ENCODE measurements at places on chromosomes 1 and 21. TPM values are rescaled to one million over a fixed set of nuclear protein-coding genes. Genes with fewer than 3 reads are reported as not detected.
A peak's percentile ranks its signal among the peaks of the same experiment; 100 is the strongest.

- H3K4me1 ChIP-seq, result no peaks in the 10 kb centered on the region
- no peak overlapping the region for H3K4me3 ChIP-seq
- no peak overlapping the region for H3K27ac ChIP-seq
- no peak for DNase-seq
- no peaks in the 10 kb centered on the region for H3K27me3 ChIP-seq
These were observed 68.5 kb downstream of the BACE2 start for GRCh38 chr21:41236352-41236973.

GRCh38 chr1:221667504-221667903 lies 74.4 kb downstream of the DUSP10 start:
- no peak overlapping the region for H3K4me3 ChIP-seq
- no peaks in the 10 kb centered on the region for H3K36me3 ChIP-seq
- no peaks in the 10 kb centered on the region for H3K4me1 ChIP-seq
- DNase-seq, result no peak

DNA sequence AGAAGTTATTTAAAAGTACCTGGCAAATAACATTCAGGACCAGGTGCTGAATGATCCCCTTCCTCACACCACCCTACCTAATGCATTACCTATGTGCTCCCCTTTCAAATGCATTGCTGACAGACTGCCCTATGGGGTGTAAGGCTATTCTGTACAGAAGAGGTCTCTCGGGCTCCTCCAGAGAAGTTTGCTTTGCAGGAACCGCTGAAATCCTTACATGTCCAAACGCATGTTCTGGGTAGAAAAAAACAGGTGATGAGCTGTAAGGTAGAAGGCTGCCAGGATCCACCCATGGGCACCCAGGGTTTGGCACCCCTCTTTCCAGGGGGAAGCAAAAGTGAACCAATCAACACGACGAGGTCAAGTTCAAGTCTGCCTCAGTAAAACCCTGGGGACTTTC lies 58.3 kb upstream of the TARBP1 start:
- H3K36me3 ChIP-seq, result no peaks in the 10 kb centered on the region
- no peak overlapping the region for H3K4me3 ChIP-seq
- DNase-seq, result no peak

DNA sequence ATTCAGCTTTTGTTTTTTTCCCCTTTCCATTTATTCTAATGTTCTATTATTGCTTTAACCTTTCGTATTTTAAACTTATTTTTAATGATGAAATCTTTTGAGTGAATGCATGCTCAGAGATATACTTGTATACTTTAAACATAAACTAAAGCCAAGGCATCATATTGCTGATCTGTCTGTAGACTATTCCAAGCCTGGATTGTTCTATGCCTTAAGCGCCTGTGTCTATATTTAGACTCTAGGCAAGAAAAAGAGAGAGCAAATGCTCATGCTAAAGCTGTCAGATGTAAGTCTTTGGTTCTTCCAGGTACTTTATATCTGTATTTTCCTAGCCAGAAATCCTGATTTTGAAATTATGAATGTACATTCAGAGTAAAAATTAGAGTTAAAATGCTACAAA lies 14.4 kb downstream of the SH3GLB1 start:
- H3K4me1 ChIP-seq, result peaks cover 83% of the 10 kb centered on the region
- H3K27ac ChIP-seq, result peak overlapping the region; percentile 99
- no peaks in the 10 kb centered on the region for H3K27me3 ChIP-seq
- H3K36me3 ChIP-seq, result no peaks in the 10 kb centered on the region
- H3K4me3 ChIP-seq, result peak overlapping the region; percentile 41
- no peak for DNase-seq

GRCh38 chr1:94094469-94095111 lies 26.4 kb downstream of the ABCA4 start:
- H3K27me3 ChIP-seq, result no peaks in the 10 kb centered on the region
- peak; percentile 80 for DNase-seq
- peak overlapping the region; percentile 68 for H3K27ac ChIP-seq
- no peaks in the 10 kb centered on the region for H3K36me3 ChIP-seq
- peak overlapping the region; percentile 19 for H3K4me3 ChIP-seq

DNA sequence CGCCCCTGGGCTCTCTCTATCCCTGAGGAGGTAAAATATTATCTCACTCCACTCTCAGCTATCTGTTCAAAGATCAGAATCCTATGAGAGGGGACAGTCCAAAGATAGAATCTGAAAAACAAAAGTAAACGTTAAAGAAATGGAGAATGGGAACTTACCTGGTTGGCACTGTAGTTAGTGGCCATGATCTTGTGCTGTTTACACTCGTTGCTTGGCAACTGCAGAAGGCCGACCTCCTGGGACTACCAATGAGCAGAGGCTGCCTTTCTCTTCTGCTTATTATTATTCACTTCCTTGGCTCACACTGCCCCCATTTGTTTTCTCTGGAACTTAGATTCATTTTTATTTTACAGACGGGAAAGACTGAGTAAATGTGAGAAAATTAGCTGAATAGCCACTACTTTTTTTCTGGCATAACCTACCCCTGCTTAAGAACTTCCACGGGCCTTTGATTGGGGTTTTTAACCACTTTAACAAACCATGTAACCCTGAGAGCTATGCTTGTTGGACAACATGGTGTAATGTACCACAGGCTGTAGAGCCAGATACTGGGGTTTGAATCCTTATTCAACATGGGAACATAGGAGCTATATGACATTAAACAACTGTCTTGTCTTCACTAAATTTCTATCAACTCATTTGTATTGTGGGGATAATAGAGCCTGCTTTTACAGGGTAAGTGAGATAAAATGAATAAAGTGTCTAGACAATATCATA lies at the start of gene CFAP126:
TSS of gene CFAP126 (minus strand) at position 193 of the 717 bp plus-strand sequence. CDS start at position 185, 8 bp downstream.
- no peaks in the 10 kb centered on the region for H3K36me3 ChIP-seq
- no peaks in the 10 kb centered on the region for H3K4me1 ChIP-seq
- H3K27ac ChIP-seq, result no peak within 1 kb of the TSS
- no peaks in the 10 kb centered on the region for H3K27me3 ChIP-seq
- peak; percentile 34 for DNase-seq

DNA sequence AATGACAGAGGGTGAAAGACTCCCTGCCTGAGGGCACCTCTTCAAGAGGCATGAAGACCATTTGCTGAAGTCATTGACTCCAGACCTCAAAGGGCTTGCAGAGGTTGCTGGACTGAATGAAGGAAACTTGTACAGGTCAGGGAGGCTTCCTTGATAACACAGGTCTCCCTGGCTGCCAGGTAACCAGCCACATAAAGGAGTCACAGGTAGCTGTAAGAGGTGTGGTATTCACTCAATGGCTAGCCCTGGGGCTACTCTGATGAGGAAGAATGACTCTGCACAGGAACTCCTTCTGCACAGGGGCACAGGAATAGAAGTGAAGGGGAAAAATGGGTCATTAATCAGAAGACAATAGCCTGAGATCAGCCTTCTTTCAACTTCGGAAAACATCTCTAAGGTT lies 187.5 kb downstream of the LMX1A start:
- H3K27me3 ChIP-seq, result no peaks in the 10 kb centered on the region
- H3K27ac ChIP-seq, result no peak overlapping the region
- no peaks in the 10 kb centered on the region for H3K36me3 ChIP-seq
- H3K4me1 ChIP-seq, result no peaks in the 10 kb centered on the region
- no peak for DNase-seq
- no peak overlapping the region for H3K4me3 ChIP-seq

- no peak overlapping the region for H3K4me3 ChIP-seq
- no peaks in the 10 kb centered on the region for H3K27me3 ChIP-seq
- peak; percentile 58 for DNase-seq
- H3K4me1 ChIP-seq, result no peaks in the 10 kb centered on the region
These were observed 68.0 kb downstream of the LMX1A start for GRCh38 chr1:165288350-165289120.

DNA sequence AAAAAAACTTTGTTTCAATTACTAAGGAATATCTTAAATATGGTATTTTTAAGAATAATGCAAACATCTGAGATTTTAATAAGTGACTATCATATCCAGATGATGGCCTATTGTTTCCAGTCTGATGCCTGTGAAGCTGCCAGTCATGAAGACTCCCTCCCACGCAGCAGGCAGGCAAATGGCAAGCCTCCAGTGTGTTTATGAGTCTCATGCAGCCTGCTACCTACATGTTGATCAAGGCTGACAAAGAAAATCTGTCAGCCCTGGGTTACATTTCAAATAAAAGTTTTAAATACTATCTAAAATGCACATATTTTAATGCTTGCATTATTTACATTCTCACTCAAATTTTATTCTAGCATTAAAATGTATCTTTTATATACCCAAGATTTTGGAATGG lies 137.6 kb upstream of the RNPC3 start:
- DNase-seq, result no peak
- H3K4me3 ChIP-seq, result no peak overlapping the region
- no peaks in the 10 kb centered on the region for H3K27me3 ChIP-seq
- no peak overlapping the region for H3K27ac ChIP-seq

GRCh38 chr21:39523399-39523798 lies 71.6 kb downstream of the SH3BGR start:
- DNase-seq, result no peak
- H3K36me3 ChIP-seq, result peaks cover 4% of the 10 kb centered on the region
- no peaks in the 10 kb centered on the region for H3K27me3 ChIP-seq
- no peak overlapping the region for H3K27ac ChIP-seq

- H3K27ac ChIP-seq, result no peak overlapping the region
- H3K4me1 ChIP-seq, result no peaks in the 10 kb centered on the region
- no peak overlapping the region for H3K4me3 ChIP-seq
- DNase-seq, result no peak
- no peaks in the 10 kb centered on the region for H3K27me3 ChIP-seq
- H3K36me3 ChIP-seq, result no peaks in the 10 kb centered on the region
These were observed 178.5 kb upstream of the DEPDC1 start for GRCh38 chr1:68675336-68675735.

GRCh38 chr1:1237874-1238701 lies 6.1 kb downstream of the B3GALT6 start:
- peaks cover 3% of the 10 kb centered on the region for H3K4me1 ChIP-seq
- H3K4me3 ChIP-seq, result no peak overlapping the region
- no peaks in the 10 kb centered on the region for H3K36me3 ChIP-seq
- H3K27me3 ChIP-seq, result peaks cover 16% of the 10 kb centered on the region

The INAVA gene
- total RNA-seq, result not detected

The FAM163A gene
- total RNA-seq, result not detected

The VANGL2 gene
- 0.44 TPM for total RNA-seq

The OR2L3 gene
- not detected for total RNA-seq

The KIF26B gene
- total RNA-seq, result 0.06 TPM

The SLC30A10 gene
- not detected for total RNA-seq

The ANKRD35 gene
- total RNA-seq, result 4.4 TPM

The GREM2 gene
- 1.6 TPM for total RNA-seq
